ENCODE measurements at places on chromosomes 7 and 10. TPM values are rescaled to one million over a fixed set of nuclear protein-coding genes. Genes with fewer than 3 reads are reported as not detected.

The CLRN3 gene
- total RNA-seq: not detected

The ADARB2 gene
- 0.30 TPM for total RNA-seq

DNA sequence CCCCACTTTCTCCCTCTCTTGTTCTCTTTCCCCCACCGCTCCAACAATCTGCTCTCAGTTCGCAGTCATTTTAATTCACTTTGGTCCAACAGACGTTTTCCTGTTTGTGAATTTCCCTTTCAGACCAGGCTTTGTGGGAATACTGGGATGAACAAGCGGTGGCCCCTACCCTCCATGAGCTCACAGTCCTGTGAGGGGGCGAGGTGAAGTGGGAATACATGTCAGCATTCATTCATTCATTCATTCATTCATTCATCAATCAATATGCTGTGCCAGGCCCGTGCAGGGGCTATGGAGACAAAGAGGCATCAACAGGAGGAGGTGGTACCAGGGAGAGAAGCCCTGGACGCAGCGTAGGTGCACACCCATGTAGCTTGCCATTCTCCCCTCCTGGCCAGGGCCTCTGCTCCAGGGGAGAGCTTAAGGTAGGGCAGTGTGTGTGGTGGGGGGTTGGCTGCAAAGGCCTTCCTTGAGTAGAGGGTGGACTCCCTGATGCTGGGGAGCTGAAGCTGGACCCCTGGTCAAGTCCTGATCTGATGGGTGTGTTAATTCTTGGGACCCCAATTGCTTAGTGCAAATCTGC is 16.1 kb downstream of the PRF1 start:
- H3K36me3 ChIP-seq: no peaks in the 10 kb centered on the region
- peaks cover 20% of the 10 kb centered on the region for H3K27me3 ChIP-seq
- H3K27ac ChIP-seq: no peak overlapping the region
- no peak for DNase-seq
- H3K4me1 ChIP-seq: peaks cover 9% of the 10 kb centered on the region

GRCh38 chr7:84720456-84721097 is 466.3 kb downstream of the SEMA3D start:
- no peak overlapping the region for H3K4me3 ChIP-seq
- H3K27me3 ChIP-seq: no peaks in the 10 kb centered on the region
- H3K4me1 ChIP-seq: no peaks in the 10 kb centered on the region
- no peak for DNase-seq
- H3K27ac ChIP-seq: no peak overlapping the region
- no peaks in the 10 kb centered on the region for H3K36me3 ChIP-seq

GRCh38 chr10:7265396-7266123 is 145.3 kb downstream of the SFMBT2 start:
- H3K27me3 ChIP-seq: no peaks in the 10 kb centered on the region
- no peak overlapping the region for H3K27ac ChIP-seq
- DNase-seq: no peak
- H3K4me1 ChIP-seq: peaks cover 36% of the 10 kb centered on the region
- no peak overlapping the region for H3K4me3 ChIP-seq
- peaks cover 15% of the 10 kb centered on the region for H3K36me3 ChIP-seq

DNA sequence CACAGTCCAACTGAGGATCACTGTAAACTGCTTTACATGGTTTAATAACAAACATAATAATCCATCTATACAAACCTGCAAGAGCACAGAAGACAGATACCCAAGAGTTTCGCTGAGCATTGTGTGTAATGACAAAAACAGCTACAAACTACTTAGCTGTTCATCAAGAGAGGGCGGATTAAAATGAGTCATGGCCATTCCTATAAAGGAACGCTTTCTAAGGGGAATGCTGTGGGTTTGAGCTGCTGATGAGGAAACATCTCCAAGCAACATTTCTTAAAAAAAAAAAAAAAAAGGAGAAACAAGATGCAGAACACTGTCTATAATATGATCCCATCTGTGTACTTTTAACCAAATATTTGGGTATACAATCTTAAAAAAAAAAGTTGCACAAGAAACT is 33.8 kb downstream of the VOPP1 start:
- H3K36me3 ChIP-seq: peaks cover 23% of the 10 kb centered on the region
- no peak for DNase-seq
- no peak overlapping the region for H3K27ac ChIP-seq
- H3K4me3 ChIP-seq: no peak overlapping the region
- peaks cover 64% of the 10 kb centered on the region for H3K4me1 ChIP-seq

Data from activated CD4-positive, alpha-beta T cell treated with anti-CD3 and anti-CD28 coated beads, Interleukin-2, amount 10 ng/mL, durations not matched to agents 7 days and 5 days (primary cell).